ENCODE measurements at places on chromosomes 6 and 20. TPM values are rescaled to one million over a fixed set of nuclear protein-coding genes. Genes with fewer than 3 reads are reported as not detected.

SRSF12 gene
- not detected for polyA plus RNA-seq

FGD2 gene
- polyA plus RNA-seq: 6.9 TPM

CD24 gene
- polyA plus RNA-seq: 0.95 TPM

OXT gene
- not detected for polyA plus RNA-seq

SPATS1 gene
- not detected for polyA plus RNA-seq

NTSR1 gene
- 0.01 TPM for polyA plus RNA-seq

ENPP5 gene
- 1.7 TPM for polyA plus RNA-seq

FOXF2 gene
- polyA plus RNA-seq: 0.12 TPM

AGPAT4 gene
- 1.3 TPM for polyA plus RNA-seq

KCNB1 gene
- polyA plus RNA-seq: 1.9 TPM

Measured in heart left ventricle (tissue), 16 donors.